ENCODE measurements at places on chromosomes 3 and 15.

DNA sequence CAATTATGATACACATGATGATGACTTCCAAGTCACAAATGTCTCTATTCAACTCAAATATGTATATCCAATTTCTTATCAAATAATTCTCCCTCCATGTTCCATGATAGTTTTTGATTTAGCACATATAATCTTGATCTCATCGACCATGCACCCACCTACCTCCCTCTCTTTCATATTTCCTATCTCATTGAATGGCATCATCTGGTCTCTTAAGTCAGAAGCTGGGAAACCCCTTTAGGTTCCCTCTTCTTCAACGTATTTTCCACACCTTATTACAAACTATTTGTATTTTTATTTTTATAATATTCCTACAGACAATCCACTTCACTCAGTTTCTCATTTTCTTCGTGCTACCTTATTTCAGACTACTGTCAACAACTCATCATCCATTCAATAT, 56.9 kb upstream of the DPH6 start:
- DNase-seq, result no peak

DNA sequence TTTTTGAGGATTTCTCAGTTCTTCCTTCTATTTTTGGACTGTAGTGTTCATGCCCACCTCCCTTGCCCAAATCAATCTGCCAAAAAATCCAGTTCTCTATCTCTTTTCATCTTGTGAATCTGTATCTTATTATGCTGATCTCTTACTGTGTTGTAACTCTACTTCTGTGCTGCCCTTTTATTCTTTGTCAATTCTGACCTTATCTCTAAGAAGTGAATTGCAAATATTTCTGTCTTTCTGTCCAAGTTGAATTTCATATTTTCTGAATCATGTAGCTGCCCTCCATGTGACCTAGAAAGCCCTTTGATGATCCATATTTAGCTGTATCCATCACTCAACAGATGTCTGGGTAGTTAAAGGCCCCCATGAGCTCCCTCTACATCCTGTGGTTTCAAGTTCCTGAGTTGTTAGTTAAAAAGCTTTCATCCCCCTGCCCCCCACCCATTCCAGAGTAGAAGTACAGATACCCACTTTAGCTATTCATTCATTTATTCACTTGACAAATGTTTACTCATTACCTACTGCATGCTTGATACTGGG, 33.6 kb upstream of the ETV5 start:
- DNase-seq, result no peak

- DNase-seq, result no peak
These were observed 779 bp upstream of the CTNNB1 start for GRCh38 chr3:41198526-41198925.

GRCh38 chr15:77060546-77060945, 10.4 kb downstream of the TSPAN3 start:
- DNase-seq, result no peak

DNA sequence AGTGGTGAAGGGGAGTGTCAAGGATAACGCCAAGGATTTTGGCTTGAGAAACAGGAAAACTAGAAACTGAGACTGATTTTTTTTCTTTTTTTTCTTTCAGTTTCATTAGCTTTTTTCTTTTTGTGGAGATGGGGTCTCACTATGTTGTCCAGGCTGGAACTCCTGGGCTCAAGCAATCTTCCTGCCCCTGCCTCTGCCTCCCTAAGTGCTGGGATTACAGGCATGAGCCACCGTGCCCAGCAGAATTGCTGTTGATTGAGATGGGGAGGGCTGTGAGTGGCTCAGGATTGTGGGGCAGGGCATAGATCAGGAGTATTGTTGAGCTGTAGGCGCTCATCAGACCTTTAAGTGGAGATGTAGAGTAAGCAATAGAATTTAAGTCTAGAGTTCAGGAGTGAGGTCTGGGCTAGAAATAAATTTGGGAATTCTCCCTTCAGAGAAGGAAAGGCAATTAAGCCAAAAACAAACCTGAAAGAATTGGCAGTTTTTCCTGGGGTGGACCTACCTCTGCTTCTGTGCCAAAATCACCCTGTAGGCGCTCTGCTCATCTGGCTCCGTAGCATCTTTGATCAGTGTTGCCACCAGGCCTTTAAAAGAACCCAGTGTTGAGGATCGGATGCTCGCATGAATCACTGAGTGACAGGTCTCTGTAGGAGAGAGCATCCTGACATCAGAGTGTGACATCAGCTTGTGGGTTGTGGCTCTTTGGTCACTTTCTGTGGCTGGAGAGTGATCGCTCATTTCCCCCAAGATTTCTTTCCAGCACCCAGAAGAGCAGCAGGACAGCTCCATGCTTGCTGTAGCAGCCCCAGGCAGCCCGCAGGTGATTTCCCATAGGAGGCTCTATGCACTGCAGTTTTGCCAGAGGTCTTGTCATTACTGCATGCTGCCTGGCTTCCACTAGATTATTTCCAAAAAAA, 15.8 kb downstream of the ABHD17C start:
- no peak for DNase-seq

GRCh38 chr3:123424321-123424998, 24.4 kb downstream of the ADCY5 start:
- no peak for DNase-seq

DNA sequence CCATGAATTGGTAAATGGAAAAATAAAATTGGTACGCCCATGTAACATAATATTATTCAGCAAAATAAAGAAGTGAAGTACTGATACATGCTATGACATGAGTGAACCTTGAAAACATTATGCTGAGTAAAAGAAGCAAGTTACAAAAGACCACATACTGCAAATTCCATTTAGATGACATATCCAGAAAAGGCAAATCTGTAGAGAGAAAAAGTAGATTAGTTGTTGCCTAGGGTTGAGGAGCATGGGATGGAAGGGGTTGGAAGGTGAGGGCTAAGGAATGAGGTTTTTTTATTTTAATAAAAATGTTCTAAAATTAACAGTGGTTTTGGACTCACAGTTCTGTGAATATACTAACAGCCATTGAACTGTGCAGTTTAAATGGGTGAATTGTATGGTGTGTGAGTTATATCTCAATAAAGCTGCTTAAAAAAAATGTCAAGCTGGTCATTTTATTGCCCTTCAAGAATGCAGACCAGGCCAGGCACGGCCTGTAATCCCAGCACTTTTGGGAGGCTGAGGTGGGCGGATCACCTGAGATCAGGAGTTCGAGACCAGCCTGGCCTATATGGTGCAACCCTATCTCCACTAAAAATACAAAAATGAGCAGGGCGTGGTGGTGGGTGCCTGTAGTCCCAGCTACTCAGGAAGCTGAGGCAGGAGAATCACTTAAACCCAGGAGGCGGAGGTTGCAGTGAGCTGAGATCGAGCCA, 8.1 kb upstream of the DLG1 start:
- DNase-seq, result no peak

Measured in activated gamma-delta T cell treated with Interleukin-2 at 50 U/mL for 16 hours (primary cell).